Karpas-422 (cell line): ENCODE measurements at places on chromosomes 5 and 9. TPM values are rescaled to one million over a fixed set of nuclear protein-coding genes. Genes with fewer than 3 reads are reported as not detected.
A peak's percentile ranks its signal among the peaks of the same experiment; 100 is the strongest.

- no peaks in the 10 kb centered on the region for H3K36me3 ChIP-seq
- H3K4me3 ChIP-seq = no peak overlapping the region
- H3K27ac ChIP-seq = no peak overlapping the region
- H3K4me1 ChIP-seq = no peaks in the 10 kb centered on the region
- no peak for DNase-seq
Measured at GRCh38 chr9:237858-238345, 23.2 kb downstream of the DOCK8 start.

GRCh38 chr9:135078361-135078821, 9.1 kb upstream of the OLFM1 start:
- DNase-seq = no peak
- no peak overlapping the region for H3K27ac ChIP-seq
- no peaks in the 10 kb centered on the region for H3K27me3 ChIP-seq
- no peak overlapping the region for H3K4me3 ChIP-seq
- no peaks in the 10 kb centered on the region for H3K4me1 ChIP-seq

The GMCL2 gene
- total RNA-seq = not detected in 2 replicates

- peaks cover 37% of the 10 kb centered on the region for H3K4me1 ChIP-seq
- no peaks in the 10 kb centered on the region for H3K27me3 ChIP-seq
- peak overlapping the region; percentile 91 for H3K27ac ChIP-seq
- H3K36me3 ChIP-seq = peaks cover 32% of the 10 kb centered on the region; the same call in 1 of the 2 replicates
- peak overlapping the region; percentile 92 for H3K4me3 ChIP-seq
Measured at GRCh38 chr5:90408571-90409317, 812 bp downstream of the CETN3 start.

The CCDC180 gene
- total RNA-seq = 5.4 and 8.6 TPM in 2 replicates

DNA sequence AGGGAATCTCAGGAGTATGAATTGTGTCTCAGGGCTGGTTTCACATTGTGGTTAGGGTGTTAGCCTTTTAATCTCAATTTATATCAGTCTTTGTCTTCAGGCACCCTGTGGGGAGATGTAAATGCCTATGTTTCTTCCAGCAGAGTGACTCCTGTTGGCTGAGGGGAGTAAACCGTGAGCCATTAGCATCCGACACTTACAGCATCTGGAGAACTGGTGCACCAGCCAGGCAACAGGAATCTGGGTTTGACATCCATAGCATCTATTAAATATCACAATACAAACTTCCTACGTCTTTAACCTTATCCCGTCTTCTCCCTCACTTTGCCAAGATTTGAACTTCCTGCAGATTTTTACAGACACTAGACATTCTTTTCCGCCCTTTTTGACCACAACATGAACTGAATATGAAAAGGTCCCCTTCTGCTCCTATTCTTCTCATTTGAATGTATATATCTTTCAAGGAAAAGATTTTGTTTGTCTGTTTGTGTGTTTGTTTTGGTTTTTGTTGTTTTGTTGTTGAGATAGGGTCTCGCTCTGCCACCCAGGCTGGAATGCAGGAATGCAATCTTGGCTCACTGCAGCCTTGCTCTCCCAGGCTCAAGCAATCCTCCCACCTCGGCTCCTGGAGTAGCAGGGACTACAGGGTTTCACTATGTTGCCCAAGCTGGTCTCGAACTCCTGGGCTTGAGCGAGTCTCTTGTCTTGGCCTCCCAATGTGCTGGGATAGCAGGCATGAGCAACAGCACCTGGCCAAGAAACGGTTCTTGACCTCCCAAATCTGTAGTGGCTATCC, 626.2 kb downstream of the TLR4 start:
- H3K4me1 ChIP-seq = no peaks in the 10 kb centered on the region
- H3K36me3 ChIP-seq = no peaks in the 10 kb centered on the region
- H3K27me3 ChIP-seq = no peaks in the 10 kb centered on the region
- no peak overlapping the region for H3K27ac ChIP-seq
- H3K4me3 ChIP-seq = no peak overlapping the region

DNA sequence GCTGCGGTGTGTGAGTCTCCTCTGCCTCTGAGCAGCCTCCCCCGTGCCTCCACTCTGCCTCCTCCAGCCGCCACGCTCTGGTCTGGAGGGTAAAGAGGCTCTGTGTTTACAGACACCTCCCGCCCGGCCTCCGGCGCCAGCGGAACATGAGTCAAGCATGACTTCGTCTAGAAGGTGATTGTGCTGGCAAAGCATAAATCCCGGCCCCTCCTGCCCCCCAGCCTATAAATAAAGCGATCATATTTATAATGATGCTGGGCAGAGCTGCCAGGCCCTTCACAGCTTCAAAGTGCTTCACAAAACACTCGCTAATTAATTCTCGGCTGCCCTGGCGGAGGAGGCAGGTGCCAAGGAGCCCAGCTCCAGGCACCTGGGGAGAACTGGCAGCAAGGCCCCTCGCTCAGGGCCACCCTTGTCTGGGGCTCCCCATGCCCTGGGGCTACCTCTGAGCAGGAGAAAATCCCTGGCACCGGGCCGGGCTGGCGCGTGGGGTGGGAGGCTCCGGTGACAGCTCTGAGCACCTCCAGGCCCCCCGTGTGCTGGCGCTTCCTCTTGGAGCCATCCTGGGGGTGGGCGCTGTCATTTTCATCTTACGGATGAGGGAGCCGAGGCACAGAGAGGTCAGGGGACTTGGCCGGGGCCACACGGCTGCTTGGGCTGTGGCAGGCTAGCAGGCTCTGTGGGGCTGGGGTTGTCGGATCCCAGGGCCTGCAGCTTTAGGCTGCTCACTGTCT, 87.8 kb downstream of the RXRA start:
- H3K4me3 ChIP-seq = no peak overlapping the region
- no peak for DNase-seq
- H3K27ac ChIP-seq = no peak overlapping the region
- no peaks in the 10 kb centered on the region for H3K4me1 ChIP-seq

- H3K4me1 ChIP-seq = peaks cover 24% of the 10 kb centered on the region
- H3K36me3 ChIP-seq = no peaks in the 10 kb centered on the region
- H3K27me3 ChIP-seq = no peaks in the 10 kb centered on the region
- peak overlapping the region; percentile 57 for H3K27ac ChIP-seq
- H3K4me3 ChIP-seq = peak overlapping the region; percentile 19; the same call in 1 of the 2 replicates
Measured at GRCh38 chr5:116358911-116359418, 215.7 kb downstream of the SEMA6A start.

- DNase-seq = no peak
- peaks cover 34% of the 10 kb centered on the region for H3K4me1 ChIP-seq
- H3K27me3 ChIP-seq = no peaks in the 10 kb centered on the region
- H3K27ac ChIP-seq = no peak overlapping the region
- peaks cover 5% of the 10 kb centered on the region; the same call in 1 of the 2 replicates for H3K36me3 ChIP-seq
Measured at GRCh38 chr9:33820231-33820745, 3.3 kb downstream of the UBE2R2 start.

The DMRTA1 gene
- total RNA-seq = not detected in 2 replicates
